ENCODE measurements at places on chromosomes 4 and X. TPM values are rescaled to one million over a fixed set of nuclear protein-coding genes. Genes with fewer than 3 reads are reported as not detected.

SRPK3 gene
- not detected for total RNA-seq

BMPR1B gene
- 1.0 TPM for total RNA-seq

DRD5 gene
- 0.24 TPM for total RNA-seq

MAGEB2 gene
- total RNA-seq, result not detected

DNA sequence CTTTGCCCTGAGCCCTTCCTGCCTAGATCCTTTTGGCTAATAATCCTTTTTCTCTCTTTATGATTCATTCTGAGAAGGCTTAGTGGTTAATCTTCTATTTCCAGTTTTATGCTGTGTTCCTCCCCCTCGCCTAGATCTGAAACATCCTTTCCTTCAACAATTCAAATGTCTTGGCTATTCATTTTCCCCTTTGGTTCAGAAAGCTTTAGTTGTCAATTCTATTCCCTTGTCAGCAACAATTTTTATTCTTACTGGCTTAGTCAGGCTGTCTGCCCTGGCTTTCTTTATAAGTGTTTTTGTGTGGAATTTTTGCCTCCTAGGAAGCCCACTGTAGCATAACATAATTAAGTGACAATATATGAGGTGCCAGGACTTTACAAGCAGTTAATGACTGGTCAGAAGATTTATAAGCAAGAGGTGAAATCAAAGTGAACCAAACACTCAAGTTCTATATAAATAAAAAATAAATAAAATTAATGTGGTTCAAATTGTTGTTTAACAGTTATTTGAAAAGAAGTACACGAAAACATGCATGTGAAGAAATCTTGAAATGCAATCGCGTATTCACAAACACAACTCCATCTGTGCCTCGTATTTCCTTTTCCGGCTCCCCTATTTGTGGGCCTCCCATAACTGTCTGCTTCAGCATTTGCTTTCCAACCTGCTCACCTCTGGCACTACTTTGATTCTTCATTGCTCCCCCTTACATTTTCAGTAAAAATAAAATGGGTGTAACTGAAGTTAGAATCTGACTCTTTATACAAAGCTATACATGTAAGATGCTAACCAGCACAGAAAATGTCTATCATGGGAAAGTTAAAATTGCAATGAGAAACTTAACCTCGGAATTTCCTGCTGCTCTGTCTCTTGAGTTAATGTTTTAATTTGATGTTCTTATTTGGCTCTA, 235.4 kb downstream of the SPRY1 start:
- H3K4me1 ChIP-seq, result no peaks in the 10 kb centered on the region
- no peaks in the 10 kb centered on the region for H3K36me3 ChIP-seq
- no peak overlapping the region for H3K4me3 ChIP-seq
- H3K27me3 ChIP-seq, result no peaks in the 10 kb centered on the region

DNA sequence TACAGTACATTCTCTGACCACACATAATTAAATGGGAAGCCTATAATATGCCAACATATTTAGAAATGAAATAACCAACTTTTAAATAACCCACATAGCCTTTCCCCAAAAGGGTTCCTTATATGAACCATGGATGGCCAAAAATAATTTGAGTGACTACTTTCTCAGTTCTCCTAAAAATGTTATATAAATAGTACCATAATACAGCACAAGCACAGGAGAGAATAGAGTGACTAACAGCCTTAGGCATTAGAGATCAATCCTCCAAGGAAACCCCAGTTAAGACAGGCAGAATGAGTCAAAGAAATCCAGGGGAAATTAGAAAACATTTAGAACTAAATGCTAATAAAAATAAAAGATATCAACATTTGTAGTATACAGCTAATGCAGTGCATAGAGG, 50.2 kb downstream of the ANKRD17 start:
- H3K27ac ChIP-seq, result no peak overlapping the region
- no peaks in the 10 kb centered on the region for H3K36me3 ChIP-seq
- no peaks in the 10 kb centered on the region for H3K4me1 ChIP-seq
- no peaks in the 10 kb centered on the region for H3K27me3 ChIP-seq
- no peak overlapping the region for H3K4me3 ChIP-seq
- DNase-seq, result no peak

- H3K4me1 ChIP-seq, result no peaks in the 10 kb centered on the region
- no peak overlapping the region for H3K27ac ChIP-seq
- no peaks in the 10 kb centered on the region for H3K36me3 ChIP-seq
- no peak for DNase-seq
- H3K27me3 ChIP-seq, result no peaks in the 10 kb centered on the region
Observed at GRCh38 chrX:20743046-20743445, 476.3 kb upstream of the RPS6KA3 start.

DNA sequence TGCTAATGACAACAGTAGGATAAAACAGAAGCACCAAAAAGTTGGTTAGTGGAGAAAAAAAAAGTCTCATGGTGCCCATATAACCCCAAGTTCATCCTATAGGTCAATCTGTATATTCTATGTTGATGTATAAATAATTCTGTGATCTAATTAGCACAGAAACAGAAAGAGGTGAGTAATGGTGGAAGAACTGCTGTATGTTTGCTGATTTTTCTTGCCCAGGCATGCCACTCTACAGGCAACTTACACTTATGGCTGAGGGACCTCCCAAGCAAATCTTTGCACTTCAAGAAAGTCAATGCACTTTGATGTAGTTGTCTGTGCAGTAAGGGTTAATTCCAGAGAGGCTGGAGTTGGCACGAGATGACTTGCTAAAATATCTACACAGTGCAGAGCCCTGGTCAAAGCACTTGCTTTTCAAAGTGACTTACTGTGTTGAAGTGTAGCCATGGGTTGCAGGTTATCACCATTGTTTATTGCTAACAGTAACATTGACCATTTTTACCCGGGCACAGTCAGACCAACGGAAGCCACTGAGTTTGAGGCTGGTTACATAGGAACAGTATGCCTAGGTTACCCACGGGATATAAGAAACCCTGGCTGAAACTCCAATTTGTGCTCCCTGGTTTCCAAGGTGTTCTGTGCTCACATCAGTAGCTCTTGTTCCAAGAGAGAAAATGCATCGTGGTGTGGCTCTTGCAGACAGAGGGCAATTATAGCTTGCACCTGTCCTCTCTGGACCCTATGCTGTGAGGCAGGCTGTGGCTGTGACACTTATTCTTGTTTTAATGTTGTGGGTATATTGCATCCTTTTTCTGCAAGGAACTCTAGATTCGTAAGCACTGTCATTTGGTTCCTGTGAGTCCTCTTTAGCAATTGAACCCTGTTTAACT, 141.3 kb upstream of the FTHL17 start:
- H3K4me3 ChIP-seq, result no peak overlapping the region
- no peak overlapping the region for H3K27ac ChIP-seq
- H3K27me3 ChIP-seq, result no peaks in the 10 kb centered on the region
- no peak for DNase-seq

TCEAL5 gene
- 2.0 TPM for total RNA-seq

GPR119 gene
- not detected for total RNA-seq

CTAG1A gene
- total RNA-seq, result not detected

GRCh38 chr4:156962528-156962974, 9.0 kb downstream of the PDGFC start:
- no peaks in the 10 kb centered on the region for H3K27me3 ChIP-seq
- H3K27ac ChIP-seq, result no peak overlapping the region
- DNase-seq, result no peak
- no peak overlapping the region for H3K4me3 ChIP-seq
- H3K36me3 ChIP-seq, result no peaks in the 10 kb centered on the region

DNA sequence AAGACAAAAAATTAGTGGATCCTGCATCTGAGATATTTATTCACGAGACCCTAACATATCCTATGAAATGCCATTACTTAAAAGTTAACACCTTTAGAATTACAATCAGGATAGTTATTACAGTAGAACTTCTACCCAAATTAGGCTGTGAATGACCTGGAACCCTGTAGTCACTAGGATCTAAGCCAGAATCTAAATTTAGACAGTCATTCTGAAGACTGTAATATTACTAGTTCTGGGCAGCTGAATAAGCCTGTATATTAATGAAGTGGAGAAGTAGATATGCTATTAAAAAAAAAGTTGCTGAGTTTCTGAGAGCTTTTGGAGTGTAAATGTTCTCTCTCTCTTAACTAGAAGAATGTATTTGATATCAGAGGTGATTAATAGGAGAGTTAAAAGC, 67.0 kb downstream of the FAM13A start:
- H3K4me3 ChIP-seq, result no peak overlapping the region
- no peaks in the 10 kb centered on the region for H3K4me1 ChIP-seq
- H3K27ac ChIP-seq, result no peak overlapping the region

- no peaks in the 10 kb centered on the region for H3K36me3 ChIP-seq
- H3K27ac ChIP-seq, result no peak overlapping the region
- no peak for DNase-seq
- no peak overlapping the region for H3K4me3 ChIP-seq
- no peaks in the 10 kb centered on the region for H3K27me3 ChIP-seq
- H3K4me1 ChIP-seq, result peaks cover 24% of the 10 kb centered on the region
Observed at GRCh38 chr4:14167876-14168510, 540.5 kb upstream of the BOD1L1 start.

GRCh38 chrX:110600745-110601310, 194.8 kb downstream of the CHRDL1 start:
- no peaks in the 10 kb centered on the region for H3K4me1 ChIP-seq
- no peaks in the 10 kb centered on the region for H3K36me3 ChIP-seq
- no peak overlapping the region for H3K4me3 ChIP-seq
- H3K27me3 ChIP-seq, result no peaks in the 10 kb centered on the region

DNA sequence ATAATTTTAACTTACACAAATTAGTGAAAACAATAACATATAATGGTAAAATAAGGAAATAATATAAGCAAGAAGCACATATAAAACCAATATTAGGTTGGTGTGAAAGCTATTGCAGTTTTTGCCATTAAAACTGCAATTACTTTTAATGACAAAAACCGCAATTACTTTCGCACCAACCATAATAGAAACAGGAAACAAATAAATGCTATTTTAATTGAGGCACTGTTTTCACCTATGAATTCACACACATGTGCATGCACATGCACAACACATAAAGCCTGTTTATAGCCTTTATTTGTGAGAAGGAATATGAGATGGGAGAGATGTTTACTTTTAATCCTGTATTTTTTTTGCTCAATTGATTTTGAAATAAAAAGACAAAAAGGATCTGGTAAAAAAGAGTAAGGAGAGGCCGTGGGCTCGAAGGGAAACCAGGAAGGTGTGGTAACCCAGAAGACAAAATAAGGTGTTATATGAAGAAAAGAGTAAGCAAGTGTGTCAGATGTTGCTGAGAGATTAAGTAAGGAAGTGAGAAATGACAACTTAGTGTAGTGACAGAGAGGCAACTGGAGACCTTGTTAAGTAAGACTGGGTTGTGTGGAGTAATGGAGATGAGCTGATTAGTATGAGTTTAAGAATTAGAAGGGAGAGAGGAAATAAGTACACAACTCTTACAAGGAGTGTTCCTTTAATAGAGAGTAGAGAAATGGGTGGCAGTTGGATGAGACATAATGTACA, 69.0 kb downstream of the KLHL13 start:
- H3K36me3 ChIP-seq, result no peaks in the 10 kb centered on the region
- no peak overlapping the region for H3K4me3 ChIP-seq
- H3K4me1 ChIP-seq, result no peaks in the 10 kb centered on the region
- DNase-seq, result no peak
- no peaks in the 10 kb centered on the region for H3K27me3 ChIP-seq

SORCS2 gene
- 2.4 TPM for total RNA-seq

- DNase-seq, result no peak
Observed at GRCh38 chr4:99043346-99043745, 45.2 kb downstream of the ADH5 start.

DNA sequence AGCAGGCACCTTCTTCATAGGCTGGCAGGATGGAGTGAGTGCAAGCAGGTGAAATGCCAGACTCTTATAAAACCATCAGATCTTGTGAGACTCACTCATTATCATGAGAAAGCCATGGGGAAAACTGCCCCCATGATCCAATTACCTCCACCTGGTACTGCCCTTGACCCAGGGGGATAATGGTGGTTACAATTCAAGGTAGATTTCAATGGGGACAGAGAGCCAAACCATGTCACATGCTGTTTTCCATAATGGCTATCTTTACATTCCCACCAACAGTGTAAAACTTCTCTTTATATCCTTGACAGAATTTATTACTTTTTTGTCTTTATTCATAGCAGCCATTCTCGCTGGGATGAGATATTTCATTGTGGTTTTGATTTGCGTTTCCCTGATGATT, 663.0 kb upstream of the AGA start:
- DNase-seq, result peak; percentile 6
- no peaks in the 10 kb centered on the region for H3K27me3 ChIP-seq
- no peaks in the 10 kb centered on the region for H3K36me3 ChIP-seq

DNA sequence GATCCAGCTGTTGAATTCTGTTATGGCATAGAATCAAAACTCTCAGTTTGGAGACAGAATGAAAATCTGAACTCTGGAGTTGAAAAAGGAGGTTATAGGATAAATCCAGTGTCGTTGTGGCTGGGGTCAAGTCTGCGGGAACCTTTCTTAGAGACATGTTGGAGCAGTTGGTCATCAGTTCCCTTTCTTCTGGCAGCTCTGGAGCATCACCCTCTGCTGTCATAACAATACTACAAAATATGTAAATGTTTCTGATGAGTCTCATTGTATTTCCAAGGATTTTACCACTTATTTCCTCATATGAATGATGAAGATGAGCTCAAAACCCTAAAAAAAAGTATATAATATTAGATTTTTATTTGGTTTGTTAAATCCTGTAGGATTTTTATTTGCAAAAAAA, 7.5 kb downstream of the TLR10 start:
- no peak overlapping the region for H3K4me3 ChIP-seq
- H3K27ac ChIP-seq, result no peak overlapping the region
- no peaks in the 10 kb centered on the region for H3K36me3 ChIP-seq
- no peak for DNase-seq
- no peaks in the 10 kb centered on the region for H3K27me3 ChIP-seq
- H3K4me1 ChIP-seq, result no peaks in the 10 kb centered on the region

DNA sequence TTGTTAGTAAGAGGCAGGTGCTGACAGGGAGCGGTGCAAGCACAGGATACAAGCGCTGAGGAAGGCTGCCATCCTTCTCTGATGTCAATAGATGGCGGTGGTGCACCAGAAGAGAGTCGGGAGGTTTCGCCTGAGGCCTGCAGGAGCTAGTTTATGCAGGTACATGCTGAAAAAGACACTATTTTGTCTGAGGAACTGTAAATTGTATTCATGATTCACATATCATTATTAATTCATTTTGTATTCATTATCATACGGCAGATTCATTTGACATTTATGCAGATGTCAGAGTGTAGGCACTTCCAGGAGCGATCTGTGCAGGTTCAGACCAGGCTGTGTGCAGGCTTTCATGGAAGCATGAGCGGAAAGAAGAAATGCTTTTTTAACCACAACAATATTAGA, 824.0 kb downstream of the STIM2 start:
- peak; percentile 85 for DNase-seq
- no peaks in the 10 kb centered on the region for H3K4me1 ChIP-seq
- H3K27me3 ChIP-seq, result no peaks in the 10 kb centered on the region
- H3K36me3 ChIP-seq, result no peaks in the 10 kb centered on the region
- no peak overlapping the region for H3K4me3 ChIP-seq

DNA sequence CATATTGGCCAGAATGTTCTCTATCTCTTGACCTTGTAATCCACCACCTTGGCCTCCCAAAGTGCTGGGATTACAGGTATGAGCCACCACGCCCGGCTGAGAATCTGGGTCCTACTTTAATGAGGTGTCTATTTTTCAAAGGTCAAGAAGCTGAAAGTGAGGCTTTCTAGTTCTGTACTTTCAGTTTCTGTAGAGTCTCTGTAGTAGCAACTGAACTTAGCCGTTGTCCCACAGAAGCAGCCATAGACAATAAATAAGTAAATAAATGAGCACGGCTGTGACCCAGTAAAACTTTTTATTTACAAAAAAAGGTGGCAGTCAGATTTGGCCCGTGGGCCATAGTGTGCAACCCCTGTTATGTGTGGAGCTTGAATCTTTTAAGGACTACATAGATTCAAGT, 92.0 kb downstream of the FNIP2 start:
- no peak overlapping the region for H3K27ac ChIP-seq
- DNase-seq, result no peak
- no peak overlapping the region for H3K4me3 ChIP-seq
- H3K27me3 ChIP-seq, result no peaks in the 10 kb centered on the region
- H3K4me1 ChIP-seq, result no peaks in the 10 kb centered on the region

Measured in GM23338 (cell line).